ELR (cell line): ENCODE measurements at places on chromosomes 12 and 14.
A peak's percentile ranks its signal among the peaks of the same experiment; 100 is the strongest.

DNA sequence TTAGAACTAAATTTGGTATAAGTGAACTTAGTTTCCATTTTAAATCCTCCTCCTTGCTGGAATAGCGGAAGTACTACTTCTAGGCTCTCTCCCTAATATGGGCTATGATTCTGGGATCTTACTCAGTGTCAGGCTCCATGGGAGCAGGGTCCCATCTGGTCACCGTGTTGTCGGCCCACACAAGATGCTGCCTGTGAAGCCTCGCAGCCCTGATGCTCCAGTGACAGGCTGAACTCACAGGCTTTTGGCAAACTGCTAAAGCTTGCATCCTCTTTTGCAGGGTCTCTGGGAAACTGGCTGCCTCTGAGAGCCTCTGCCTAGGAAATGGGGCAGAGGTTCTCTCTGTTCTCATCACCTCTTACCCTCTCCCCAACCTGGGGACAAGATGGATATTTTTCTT, 88.4 kb downstream of the RPAP3 start:
- DNase-seq = no peak

DNA sequence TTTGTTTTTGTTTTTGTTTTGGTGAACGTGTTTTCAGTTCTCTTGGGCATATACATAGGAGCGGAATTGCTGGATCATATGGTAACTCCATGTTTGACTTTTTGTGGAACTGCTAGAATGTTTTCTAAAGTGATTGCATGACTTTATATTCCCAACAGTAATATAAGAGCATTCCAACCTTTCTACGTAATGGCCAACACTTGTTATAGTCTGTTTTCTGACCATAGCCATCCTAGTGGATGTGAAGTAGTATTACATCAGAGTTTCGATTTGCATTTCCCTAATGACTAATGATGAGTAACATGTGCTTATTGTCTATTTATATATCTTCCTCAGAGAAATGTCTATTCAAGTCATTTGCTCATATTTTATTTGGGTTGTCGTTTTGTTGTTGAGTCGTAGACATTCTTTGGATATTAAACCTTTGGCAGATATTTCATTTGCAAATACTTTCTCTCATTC, 268.7 kb downstream of the AEBP2 start:
- peak; percentile 75 for DNase-seq

GRCh38 chr12:89450907-89451306, 73.7 kb downstream of the GALNT4 start:
- DNase-seq = peak; percentile 66

GRCh38 chr14:70917633-70918032, 10.4 kb downstream of the PCNX1 start:
- no peak for DNase-seq

- DNase-seq = no peak
Observed at GRCh38 chr12:93136253-93137055, 207.4 kb upstream of the EEA1 start.

- no peak for DNase-seq
Observed at GRCh38 chr14:23275412-23275811, 10.5 kb downstream of the HOMEZ start.

DNA sequence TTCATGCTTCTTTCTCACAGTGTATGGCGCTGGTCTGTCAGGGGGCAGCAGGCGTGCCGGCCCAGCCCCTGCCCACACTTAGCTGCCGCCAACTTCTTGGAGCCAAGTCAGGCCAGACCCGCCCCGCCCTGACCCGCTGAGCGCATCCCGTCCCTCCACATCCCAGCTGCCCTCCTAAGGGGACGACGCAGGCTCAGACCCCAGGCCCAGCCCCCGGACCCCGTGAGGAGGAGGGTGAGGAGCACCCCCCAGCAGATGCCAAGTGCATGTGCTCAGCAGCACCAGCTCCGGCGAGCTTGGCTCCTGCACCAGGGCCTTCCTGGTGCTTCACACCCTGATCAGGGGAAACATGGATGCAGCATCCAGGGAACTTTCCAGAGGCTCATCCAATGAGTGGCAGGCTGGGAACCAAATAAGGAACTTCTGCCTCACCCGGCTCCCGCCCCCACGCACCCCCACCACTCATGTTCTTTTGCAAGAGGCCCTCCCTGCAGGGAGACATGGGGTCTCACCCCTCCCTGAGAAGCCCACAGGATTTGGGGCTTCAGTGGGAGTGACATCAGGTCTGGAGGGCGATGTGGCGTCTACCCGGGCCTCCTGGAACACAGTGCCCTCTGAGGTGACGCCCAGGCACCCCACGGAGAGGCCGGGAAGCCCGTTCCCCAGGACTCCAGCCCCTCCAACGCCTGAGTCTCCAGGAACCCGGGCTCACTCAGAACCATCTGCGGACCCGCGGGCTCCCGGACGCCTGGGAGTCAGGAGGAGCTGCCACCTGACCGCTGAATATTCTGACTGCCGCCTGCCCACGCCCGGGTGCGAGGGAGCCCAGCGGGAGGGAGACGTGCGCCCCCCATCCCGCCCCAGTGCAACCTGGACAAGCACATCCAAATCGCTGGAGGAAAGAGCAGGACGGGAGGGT, 70.0 kb upstream of the GALNT9 start:
- DNase-seq = no peak

- DNase-seq = peak; percentile 70
Observed at GRCh38 chr14:34971381-34971780, 11.4 kb upstream of the SRP54 start.

DNA sequence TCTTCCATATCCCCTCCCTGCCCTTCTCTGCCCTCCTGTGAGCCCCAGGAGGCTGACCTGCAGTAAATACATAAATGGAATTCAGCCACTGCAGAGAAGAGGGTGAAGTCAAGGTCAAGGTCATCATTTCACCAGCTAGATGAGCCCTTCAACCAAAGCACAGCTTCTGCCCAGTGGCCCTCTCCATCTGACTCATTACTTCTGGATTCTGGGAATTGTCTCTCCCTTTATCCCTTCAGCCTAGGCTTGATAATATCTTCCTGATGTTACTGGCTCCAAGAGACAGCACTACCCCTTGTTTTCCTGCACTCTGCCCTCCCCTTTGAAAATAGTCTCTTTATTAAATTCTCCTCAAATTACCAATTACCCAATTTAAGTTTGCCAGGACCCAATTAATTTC, 64.5 kb downstream of the TTC9 start:
- no peak for DNase-seq

GRCh38 chr14:90658541-90658967, 157.7 kb downstream of the TTC7B start:
- DNase-seq = peak; percentile 90

- DNase-seq = no peak
Observed at GRCh38 chr12:112677050-112677765, 114.3 kb upstream of the RPH3A start.

- DNase-seq = no peak
Observed at GRCh38 chr14:100440758-100441203, 117.6 kb downstream of the SLC25A47 start.

- no peak for DNase-seq
Observed at GRCh38 chr14:96960598-96961116, 163.5 kb downstream of the VRK1 start.

DNA sequence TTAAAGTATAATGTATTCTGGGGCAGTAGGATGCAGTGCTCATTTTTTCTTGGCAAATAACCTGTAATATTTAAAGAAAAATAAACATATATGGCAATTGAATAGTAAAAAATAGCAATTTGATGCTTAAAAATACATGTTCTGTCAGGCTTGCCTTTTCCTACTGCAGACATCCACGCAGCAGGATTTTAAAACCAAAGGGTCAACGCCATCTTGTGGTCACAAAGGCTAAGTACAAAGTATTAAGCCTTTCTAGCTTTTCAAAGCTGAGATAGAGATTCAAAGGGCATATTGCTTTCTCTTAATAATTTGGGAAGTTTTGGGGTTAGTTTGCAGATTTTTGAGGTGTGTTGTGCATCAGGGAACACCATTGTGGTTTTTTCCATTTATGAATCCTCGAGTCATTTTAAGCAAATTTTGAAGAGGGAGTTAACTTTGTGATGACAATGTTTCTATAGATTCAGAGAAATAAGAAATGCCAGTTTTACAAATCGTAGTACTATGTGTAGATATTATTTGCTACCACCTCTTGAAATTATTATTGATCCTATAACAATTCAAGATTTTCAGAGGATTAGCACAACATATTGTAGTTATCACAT, 4.7 kb upstream of the CCER1 start:
- DNase-seq = peak; percentile 65

DNA sequence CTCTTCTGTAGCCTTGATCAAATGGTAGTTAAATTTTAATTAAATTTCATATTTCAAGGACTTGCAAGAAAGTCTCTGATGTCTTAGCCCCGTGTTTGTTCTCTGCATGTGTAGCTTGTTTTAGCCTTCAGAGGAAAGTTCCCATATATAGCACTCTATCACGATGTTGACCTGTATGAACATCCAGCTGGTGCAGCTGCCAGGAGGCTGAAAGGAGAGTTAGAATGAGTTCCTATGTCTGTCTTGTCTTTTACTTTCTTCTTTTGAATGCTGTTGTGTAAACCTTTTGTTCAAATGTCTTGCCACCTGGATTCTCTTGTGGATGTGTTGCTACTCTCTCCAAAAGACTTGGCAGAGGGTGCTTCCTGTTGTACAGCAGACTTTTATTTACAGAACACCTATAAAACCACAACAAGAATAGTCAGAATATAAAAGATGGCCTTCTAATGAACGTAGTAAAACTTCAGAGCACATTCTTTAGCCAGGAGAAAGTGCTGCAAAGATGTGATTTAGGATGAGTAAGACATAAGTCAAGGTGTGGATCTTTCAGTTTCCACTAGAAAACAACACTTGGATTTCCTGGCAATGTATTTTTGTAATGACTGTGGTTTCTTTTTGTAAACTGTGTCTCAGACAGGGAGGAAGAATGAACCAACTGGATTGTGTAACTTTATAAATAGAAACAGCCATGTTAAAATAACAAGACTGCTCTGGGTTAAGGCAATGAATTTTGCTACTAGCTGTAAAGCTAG, 17.2 kb downstream of the NAV3 start:
- DNase-seq = peak; percentile 75

- DNase-seq = peak; percentile 68
Observed at GRCh38 chr12:9634177-9634803, 26.6 kb upstream of the KLRB1 start.

DNA sequence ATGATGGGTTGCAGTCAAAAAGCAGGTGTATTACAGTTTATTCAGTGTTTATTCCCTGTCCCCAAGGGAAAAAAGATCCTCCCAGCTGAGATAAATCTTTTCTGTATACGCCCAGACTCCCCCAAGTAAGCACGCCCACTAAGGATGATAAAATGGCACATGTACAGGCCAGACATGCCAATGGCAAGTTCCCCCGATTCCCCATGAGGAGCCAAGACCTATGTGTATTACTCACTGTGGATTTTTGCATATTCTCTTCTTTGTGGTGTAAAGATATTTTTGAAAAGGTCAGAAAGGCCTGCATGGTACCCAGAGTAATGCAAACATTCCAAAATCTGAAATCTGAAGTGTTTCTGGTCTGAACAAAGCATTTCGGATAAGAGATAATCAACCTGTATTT, 22.2 kb downstream of the NR2C1 start:
- no peak for DNase-seq

- no peak for DNase-seq
Observed at GRCh38 chr12:93426412-93426805, 15.3 kb downstream of the UBE2N start.

DNA sequence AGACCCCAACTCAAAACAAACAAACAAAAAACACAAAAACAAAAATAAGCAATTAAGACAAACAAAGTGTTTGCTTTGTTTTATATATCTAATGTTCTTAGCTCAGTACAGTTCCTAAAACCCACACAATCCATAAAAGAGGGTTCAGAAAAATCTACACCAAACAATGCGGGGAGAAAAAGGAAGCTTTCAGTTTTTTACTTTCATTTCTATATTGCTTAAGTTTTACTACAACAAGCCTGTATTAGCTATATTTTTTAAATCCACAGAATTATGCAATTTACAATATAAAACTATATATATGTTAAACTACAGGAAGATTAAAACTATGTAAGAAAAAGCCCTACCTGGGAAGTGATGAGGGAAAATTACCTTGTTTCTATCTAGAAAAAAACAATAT, 41.4 kb downstream of the CLIP1 start:
- no peak for DNase-seq

GRCh38 chr12:127548123-127548553, 718.8 kb upstream of the TMEM132C start:
- DNase-seq = peak; percentile 90

DNA sequence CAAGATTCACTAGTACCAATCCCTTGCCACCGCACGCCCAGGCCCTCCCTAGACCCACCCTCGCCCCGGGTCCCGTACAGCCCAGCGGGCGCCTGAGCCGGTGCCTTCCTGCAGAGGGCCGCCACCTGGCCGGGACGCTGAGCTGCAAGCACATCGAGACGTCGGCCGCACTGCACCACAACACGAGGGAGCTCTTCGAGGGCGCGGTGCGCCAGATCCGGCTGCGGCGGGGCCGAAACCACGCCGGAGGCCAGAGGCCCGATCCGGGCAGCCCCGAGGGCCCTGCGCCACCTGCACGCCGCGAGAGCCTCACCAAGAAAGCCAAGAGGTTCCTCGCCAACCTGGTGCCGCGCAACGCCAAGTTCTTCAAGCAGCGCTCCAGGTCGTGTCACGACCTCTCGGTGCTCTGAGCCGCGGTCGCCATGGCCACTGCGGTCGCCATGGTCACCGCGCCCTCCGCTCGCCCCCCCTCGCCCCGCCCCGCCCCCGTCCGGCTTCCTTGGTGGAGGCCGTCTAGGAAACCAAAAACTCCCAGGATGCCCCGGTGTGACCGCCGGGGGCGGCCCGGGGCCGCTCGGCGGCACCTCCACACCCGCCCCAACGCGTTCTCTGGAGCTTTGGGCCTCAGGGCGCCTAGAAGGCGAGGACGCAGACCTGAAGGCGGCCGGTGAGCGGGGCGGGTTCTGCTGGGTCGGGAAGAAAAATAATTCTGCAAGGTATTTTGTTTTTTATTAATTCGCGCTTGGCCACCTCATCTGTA, 3.7 kb downstream of the REM2 start:
- peak; percentile 77 for DNase-seq

DNA sequence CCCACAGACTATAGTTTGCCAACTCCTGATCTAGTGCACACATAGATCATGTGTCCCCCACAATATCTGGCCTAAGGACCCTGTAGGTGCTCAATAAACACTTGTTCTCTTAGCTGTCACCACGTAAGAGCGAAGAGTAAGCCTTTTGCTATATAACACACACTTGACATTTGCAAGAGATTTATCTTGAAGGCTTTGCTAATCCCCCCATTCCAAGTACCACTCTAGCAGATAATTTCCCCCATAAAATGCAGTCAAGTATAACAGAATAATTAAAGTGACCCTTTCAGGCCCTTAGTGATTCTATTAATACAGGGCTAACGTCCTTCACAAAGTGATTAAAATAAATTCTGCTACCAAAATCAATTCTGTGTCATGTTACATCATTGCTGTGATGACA, 87.5 kb downstream of the PLXNC1 start:
- no peak for DNase-seq

GRCh38 chr12:59372956-59373355, 222.9 kb upstream of the SLC16A7 start:
- DNase-seq = peak; percentile 3
